ENCODE measurements at places on chromosomes 5 and 9.

DNA sequence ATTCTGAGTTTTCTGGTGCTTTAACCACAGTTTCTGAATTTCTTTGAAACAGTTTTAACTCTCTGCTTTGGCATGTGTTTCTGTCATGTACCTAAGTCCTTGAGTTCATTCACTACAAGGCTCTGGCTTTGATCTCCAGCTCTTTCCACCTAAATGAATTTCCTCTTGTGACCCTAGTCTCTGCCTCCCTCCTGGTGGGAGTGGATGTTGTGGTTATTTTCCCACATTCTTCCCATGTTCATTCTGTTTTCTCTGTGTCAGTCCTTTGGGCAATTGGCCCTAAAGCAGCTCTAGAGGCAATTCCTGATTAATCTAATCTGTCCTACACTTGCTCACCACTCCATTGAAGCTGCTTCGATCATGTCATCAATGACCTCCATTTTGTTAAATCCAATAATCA, 28.4 kb upstream of the DPYSL3 start:
- no peak for DNase-seq

DNA sequence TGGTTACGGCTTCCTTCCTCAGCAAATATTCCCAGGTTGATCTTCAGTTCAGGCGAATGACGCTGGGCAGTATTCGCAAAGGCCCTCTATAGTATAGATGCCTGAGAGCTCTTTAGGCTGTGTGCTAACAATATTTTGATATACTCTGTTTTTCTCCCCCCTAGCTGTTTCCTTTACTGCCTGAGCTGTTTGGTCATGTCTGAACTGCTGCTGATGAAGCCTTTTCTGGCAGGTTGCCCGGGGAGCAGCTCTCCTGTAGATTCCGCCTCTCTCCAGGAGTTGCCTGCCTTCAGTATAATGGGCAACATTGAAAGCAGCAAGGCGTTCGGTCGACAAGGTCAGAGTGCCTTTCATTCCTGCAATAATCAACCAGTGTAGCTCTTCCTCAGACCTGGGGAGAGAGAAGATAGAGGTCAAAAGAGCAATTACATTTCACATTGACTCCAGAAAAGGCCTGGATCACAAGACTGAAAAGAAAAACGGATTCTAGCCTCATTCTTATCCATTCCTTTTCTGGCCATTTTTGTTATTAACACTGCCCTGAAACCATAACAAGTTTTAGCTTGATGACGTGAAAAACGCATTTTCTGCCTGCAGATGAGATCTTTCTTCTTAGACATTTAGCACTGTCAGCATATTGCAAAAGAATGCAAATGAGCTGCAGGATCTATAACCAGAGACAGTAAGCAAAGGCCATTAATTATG, 60.1 kb upstream of the ZNF608 start:
- DNase-seq = peak; percentile 46

GRCh38 chr5:117590944-117591343, 1016.3 kb upstream of the SEMA6A start:
- DNase-seq = no peak

DNA sequence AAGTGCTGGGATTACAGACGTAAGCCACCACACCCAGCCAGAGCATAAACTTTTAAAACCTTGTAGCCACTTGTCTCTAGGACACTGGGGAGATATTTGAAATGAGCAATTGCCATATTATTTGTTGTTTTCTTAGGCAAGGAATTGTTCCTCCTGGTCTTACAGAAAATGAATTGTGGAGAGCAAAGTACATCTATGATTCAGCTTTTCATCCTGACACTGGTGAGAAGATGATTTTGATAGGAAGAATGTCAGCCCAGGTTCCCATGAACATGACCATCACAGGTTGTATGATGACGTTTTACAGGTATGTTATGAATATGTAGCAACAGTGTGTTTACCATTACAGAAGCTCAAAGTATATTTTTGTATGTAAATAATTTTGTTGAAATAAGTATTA, 30.5 kb downstream of the SFXN1 start:
- DNase-seq = no peak

DNA sequence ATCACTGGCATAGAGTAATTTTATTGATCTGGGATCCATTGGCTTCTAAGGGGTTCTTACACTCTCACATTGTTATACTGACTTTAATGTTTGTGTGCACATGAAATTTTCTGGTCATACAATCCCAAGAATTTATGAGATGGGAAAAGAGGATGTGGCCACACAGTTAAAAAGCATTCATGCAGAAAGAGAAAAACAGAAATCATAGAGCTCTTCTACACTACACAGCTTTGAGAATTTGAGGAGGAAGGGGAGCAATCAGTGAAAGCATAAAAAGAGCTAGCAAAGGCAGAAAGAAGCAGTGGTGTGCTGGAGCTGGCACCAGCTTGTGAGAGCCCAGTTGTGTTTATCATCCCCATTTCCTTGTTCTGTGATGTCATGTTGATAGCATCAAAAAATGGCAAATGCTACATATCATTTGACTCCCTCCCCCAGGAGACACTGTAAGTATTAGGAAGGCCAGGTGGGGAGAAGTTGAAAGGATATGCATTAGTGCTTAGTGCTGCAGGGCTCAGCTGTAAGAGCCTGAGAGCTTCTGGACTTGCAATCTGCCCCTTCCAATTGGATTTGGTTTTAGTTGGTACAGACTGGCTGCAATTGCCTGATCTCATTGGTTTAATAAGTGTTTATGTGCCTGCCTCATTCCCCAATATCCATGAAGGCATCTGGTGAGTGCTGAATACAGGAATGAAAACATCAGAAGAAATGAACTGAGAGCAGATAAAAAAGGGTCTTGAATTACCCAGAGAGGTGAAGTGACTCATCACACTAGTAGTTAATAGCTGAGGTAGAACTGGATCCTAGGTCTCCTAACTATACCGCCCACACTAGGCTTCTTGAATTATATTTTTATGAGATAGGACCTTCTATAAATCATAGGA, 30.9 kb downstream of the RHOBTB3 start:
- no peak for DNase-seq

DNA sequence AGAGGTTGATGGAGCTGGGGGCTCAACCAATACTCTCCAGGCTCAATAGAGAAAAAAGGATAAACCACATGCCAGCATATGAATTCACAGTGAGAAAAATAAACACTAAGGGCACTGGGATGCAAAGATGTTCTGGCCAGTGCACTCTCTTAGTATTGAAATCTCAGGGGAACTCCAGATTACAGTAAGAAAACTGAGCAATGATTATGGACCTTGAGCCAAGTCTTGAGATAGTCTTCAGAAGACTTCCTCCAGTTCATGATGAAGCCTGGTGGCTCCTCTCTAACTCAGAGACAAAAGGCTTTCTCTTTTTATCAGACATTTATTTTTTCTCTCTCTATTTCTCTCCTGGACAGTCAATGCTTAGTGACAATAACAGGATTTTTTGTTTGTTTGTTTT, 139.8 kb upstream of the SPEF2 start:
- DNase-seq = no peak

- peak; percentile 70 for DNase-seq
These were observed 31.4 kb upstream of the EGFL7 start for GRCh38 chr9:136631038-136632000.

- no peak for DNase-seq
These were observed 9.4 kb downstream of the NR6A1 start for GRCh38 chr9:124761710-124762109.

DNA sequence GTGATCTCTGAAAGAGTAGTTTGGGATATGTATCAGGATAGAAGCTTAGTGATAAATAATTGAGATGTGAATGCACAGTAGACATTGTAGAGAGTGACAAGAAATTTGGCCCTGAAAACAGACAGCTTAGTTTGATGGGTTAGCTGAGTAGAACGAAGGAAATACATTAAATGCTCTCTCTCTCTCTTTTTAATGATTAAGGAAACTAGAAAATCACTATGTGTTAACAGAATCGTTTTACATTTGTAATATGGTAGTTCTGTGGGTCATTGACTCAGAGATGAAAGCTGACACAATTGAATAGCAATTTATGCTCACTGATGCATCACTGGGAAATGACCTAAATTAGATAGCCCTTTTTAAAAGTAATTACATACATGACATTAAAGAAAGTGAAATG, 739.8 kb upstream of the PTPRD start:
- DNase-seq = no peak

- DNase-seq = no peak
These were observed 131.1 kb downstream of the RMI1 start for GRCh38 chr9:84111726-84112125.

DNA sequence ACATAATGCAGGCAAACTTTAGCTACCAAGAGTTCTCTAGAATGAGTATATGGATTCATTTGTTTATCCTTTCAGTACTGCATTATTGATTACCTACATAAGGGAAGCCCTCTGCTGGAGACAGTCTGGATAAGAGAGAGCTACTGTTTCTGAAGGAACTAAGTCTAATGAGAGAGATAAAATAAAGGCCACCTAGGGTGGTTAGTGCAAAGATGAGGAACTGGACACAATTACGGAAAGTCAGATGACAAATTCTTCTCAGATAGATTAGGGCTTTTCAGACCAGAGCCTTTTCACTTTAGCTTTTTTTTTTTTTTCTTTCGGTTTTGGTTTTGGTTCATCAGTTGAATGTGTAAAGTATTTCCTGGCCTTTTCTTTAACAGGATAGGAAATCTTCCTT, 31.3 kb downstream of the ISOC1 start:
- DNase-seq = no peak

DNA sequence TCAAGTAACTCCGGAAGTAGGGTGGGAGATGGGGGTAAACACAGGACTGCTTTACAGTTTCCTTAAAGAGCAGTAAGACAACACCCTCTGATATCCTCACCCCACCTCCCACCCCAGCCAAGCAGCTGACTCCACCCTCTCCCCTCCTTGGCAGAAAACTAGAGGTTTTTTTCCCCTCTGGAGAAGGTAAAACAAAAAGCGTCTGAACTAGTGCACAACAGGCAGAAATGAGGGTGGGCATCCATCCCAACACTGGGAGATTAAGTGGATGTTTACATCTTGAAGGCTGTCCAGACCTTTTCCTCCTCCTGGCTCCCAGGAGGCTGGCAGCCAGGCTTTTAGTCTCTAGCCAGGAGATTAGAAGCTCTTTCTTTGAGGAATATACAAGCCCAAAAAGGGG, 13.9 kb upstream of the CTNNAL1 start:
- no peak for DNase-seq

GRCh38 chr9:35845824-35846771, 17.1 kb downstream of the TMEM8B start:
- no peak for DNase-seq

- no peak for DNase-seq
These were observed 97.6 kb downstream of the BOD1 start for GRCh38 chr5:173518856-173519255.

- DNase-seq = no peak
These were observed 198.1 kb downstream of the ROR2 start for GRCh38 chr9:91751922-91752321.

GRCh38 chr5:78586251-78586650, 62.3 kb downstream of the LHFPL2 start:
- no peak for DNase-seq

DNA sequence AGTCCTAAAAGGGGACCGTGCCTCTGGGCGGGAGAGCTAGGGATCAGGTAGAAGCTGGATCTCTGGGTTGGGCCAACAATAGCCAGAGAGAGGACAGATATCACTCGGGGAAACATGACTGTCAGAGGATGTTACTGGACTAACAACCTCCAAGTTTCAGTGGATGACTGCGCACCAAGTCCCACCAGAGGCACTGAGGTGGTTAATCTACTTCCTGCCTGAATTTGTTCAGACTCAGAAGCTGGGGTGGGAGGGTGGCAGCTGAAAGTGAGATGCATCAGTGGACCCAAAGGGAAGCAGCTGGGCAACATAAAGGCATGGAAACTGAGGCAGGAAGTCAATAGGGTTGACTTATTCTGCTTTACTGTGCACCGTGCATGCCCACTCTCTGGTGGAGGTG, 130.1 kb upstream of the SLC44A1 start:
- no peak for DNase-seq

DNA sequence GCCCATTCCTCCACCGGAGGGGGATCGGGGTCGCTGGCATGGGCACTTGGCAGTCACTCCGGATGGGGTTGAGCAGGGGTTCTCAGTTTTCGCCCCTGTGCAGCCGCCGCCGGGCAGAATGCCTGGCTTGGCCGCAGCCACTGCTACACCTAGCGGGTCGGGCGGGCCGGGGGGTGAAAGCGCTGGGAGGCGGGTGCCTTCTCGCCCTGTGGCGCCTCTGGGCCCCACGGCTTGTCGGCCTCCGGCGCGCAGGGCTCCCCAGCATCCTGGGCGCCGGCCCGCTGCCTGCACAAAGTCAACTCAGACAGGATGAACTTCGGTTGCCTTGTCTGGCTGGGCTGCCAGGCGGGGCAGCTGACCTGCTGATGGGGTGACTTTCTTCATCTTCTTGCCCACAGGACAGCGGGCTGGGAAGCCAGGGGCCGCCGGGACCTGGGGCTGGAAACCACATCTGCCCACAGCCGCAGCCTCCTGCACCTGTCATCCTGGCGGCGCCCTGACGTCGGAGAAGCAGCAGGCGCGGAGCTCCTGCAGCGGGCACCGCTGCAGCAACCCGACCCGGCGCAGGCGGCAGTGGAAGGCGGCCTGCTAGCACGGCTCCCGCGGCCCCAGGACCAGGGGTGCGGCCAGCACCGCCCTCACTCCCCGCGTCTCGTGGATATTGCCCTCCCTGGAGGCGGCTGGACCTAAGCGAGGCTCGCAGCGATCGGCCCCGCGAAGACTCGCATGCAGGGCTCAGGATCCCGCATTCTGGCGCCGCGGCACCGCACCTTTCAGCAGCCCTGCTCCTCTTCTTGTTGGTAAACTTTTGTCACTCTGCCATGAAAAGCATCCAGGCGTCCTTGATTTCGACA, 1.3 kb upstream of the ANKRD18A start:
- DNase-seq = peak; percentile 4

DNA sequence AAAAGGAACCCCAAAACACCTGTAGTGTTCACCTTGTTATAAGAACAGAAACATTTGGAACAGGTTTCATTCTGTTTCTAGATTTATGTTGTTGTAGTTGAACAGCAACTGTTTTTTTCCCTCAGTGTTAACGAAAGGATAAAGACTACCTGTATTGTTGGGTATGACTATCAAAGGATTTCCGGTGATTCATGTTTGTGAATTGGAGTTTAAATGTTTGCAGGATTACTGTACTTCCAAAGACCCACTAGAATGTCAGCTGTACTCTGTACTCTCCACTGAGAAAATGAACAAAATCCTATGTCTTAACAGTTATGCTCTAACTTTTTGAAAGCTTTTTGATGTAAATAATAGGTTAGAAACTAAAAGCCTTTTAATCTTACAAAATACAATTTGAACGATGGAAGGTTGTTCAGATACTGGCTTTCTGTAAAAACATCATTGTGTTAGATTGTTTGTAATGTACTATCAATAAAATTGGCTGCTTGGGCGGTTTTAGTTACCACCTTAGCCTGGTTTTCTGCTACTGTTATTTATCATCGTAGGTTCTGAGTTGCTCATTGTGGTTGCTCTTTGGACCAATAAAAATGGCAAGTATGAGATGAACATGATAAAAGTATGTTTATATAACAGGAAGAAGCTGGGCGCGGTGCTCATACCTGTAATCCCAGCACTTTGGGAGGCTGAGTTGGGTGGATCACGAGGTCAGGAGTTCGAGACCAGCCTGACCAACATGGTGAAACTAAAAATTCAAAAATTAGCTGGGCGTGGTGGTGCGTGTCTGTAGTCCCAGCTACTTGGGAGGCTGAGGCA, 44.1 kb downstream of the DCP2 start:
- no peak for DNase-seq
